ENCODE measurements at places on chromosomes 11 and 22.

DNA sequence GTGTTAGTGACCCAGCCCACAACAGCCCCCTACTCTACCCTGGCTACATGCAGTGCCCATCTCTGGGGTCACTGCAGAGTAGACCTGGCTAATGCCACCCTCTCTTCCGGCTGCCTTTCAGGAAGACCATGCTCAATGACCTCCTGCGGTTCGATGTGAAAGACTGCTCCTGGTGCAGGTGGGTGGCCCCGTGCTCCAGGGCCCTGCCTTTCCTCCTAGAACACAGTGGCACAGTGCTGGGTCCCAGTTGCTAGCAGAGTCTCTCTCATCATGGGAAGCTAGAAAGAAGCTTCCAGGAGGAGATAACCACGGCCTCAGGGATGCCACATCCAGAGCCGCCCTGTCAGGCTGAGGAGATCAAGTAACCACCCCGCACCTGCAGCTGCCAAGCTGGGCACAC, 3.6 kb downstream of the LZTR1 start:
- DNase-seq: no peak

DNA sequence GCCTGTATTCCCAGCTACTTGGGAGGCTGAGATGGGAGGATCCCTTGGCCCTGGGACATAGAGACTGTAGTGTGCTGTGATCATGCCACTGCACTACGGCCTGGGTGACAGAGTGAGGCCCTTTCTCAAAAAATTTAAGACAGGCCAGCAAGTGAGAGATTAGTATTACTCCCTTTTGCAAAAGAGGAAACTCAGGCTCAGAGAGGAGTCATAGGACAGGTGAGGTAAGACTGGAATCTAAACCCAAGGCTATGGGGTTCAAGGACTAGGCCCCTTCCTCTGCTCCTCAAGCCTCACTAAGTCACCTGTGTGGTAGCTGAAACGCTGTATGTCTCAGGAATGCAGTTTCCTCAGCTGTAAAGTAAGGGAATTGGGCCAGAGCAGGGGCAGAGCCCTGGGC, 1.6 kb upstream of the P2RY2 start:
- no peak for DNase-seq

GRCh38 chr22:35154937-35155387, 89.0 kb downstream of the ISX start:
- DNase-seq: no peak

DNA sequence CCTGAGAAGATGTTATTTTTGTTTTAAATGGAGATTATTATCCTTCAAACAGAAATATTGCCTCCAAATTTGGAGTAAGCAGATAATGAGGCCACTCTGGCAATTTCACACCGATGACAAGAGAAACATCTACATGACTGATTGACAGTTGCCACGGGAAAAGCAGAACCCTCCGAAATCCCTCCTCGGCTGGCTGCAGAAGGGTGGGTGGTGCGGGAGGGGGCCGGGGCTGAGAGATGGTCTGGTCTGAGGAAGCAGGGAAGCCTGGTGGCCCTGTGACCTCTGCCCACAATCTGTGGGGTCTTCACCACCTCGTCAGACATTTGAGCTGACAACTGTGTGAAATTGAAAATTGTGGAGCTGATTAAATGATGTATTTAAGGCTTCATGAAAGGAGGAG, 503.2 kb downstream of the MN1 start:
- DNase-seq: no peak

GRCh38 chr11:64652586-64653387, 61.8 kb downstream of the SLC22A12 start:
- peak; percentile 66 for DNase-seq

DNA sequence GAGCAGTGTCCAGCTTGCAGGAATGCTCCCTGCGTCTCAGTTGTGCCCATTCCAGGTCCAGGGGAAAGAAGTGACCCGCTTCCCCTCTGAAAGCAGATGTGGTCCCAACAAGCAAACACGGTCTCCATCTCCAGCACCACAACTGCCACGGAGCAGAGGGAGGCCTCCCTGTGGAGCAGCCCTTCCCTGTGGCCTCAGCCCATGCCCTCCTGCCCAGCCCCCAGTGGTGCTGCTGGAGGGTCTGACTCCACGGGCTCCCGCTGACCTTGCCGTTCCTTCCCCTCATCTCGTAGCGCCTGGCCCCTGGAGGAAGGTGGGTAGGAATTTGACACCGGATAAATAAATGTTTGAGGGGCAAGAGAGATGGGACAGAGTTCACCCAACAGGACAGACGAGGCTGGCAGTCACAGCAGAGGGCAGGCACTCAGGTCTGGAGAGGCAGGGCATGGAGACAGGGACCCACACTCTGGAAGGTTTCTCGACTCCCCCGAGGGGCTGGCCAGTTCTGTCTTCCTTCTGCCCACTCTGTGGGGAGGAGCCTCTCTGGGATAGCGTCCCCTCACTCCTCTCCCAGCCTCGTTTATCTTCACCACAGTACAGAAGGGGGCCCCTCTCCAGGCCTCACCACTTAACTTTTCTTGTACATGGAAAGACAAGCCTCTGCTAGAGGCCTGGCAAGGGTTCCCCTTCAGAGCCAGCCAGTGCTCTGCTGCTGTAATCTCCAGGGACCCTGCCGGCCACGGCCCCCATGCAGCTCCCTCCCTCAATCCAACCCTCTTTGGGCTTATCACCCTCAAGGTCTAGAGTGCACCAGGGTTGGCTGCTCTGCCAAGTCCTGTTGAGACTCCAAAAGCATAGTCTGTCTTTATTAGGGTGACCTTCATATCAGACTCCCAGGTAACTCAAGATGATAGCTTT, 7.5 kb upstream of the ST3GAL4 start:
- no peak for DNase-seq

DNA sequence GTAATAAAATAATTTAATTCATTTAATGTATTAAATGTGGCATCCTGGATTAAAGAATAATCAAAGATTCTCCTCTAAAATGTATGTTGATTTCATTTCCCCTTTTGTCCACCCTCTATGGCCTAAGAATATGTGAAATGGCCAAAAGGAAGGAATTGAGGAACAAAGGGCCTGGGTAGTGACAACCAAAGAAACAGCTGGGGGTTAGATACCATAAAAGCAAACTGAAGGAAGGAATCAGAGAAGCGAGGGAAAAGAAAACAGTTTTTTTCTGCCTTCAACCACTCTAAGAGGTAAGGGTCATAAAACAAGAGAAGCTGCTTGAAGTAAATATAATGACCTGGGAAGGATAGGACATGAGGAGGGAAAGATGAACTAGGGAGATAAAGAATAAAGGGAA, 139.3 kb downstream of the FAM76B start:
- no peak for DNase-seq

GRCh38 chr11:45860348-45860747, 13.1 kb downstream of the CRY2 start:
- DNase-seq: no peak

GRCh38 chr11:46452918-46453517, 61.4 kb upstream of the CHRM4 start:
- DNase-seq: no peak

DNA sequence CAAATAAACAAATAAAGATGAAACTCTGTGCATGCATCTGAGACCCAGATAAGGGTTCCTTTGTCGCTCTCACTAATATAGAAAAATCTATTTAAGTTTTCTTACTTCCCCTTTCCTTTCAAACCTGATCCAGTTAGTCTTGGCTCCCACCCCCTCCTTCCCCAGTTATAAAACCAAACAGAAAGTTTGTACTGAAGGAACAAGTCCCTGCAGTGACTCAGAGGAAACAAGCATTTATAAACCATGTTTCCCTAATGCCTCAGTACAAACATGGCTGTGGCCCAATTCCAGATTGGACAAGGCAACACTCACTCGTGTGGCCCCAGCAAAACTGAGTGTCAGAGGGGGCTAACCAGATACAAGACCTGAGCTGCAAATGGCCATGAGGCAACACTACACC, 65.5 kb upstream of the ARHGAP20 start:
- no peak for DNase-seq

DNA sequence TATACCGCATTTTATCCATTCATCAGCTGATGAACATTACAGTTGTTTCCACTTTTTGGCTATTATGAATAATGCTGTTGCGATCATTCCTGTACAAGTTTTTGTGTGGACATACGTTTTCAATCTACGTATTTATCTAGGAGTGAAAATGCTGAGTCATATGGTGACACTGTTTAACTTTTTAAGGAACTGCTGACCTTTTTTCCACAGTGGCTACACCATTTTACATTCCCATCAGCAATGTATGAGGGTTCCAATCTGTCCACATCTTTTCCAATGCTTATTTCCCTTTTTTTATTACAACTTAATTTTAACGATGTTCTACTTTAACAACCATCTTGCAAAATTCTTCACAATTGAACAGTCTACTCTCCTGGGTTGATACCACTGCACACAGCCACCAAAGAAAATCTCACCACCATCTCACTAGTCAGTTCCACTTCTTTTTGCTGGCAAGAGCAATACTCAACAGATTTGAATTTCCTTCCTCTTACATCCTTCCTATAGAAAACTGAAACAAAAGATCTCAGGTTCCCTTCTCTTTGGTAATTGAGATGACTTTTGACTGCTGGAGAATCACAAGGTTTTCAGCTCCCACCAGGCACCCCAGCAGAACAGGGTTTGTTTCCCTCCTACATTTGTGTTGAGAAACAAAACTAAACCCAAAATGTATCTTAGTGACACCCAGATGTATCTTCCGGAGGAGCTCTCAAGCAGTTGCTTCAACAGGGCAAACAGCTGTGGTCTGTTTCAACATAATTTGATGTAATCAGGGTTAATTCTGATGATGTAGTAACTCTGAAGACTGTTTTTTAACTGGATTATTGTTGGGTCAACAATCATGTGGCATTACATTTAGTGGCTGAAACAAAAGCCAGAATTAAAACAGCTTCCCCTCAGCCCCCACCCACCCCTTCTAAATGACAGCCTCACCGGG, 7.0 kb upstream of the GAB2 start:
- no peak for DNase-seq

DNA sequence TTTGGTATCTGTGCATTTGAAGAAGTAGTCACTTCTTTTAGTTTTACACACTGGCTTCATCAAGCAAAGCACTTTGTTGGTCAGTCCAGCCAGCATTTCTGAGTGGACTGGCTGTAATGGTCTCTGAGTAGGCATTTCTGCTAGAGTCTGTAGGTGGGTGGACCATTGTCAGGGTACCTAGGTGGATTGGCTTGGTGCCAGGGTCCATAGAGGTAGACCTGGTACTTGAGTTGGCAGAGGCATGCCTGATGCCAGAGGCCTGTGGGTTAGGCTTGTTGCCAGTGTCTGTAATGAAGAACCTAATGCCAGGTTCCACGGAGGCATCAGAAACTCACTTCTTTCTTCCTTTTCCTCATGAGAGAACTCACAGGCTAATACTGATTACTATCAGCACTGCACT, 157.9 kb upstream of the C11orf87 start:
- no peak for DNase-seq

- DNase-seq: no peak
These were observed 10.7 kb downstream of the KRTAP5-5 start for GRCh38 chr11:1640076-1640946.

DNA sequence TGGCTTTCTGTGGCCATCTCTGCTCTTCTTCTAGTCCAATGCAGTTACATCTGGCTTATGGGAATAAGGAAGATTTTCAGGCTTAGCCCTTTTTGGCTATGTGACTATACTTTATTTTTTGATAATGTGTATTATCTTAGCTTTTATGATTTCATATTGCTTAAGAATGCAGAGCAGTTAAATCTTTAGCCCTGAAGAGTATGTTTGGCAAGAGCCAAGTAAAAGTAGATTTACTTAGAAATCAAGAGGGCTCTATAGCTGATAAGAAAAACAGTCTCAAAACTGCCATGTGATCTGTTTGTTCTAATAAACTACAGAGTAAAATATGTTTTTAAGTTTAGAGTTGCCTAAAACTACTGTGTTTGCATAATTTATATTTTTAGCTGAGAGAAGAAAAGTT, 61.2 kb downstream of the RNF169 start:
- DNase-seq: no peak

GRCh38 chr22:49437956-49438355, 389.7 kb downstream of the BRD1 start:
- no peak for DNase-seq

- DNase-seq: no peak
These were observed 198.4 kb upstream of the NARS2 start for GRCh38 chr11:78773077-78773476.

DNA sequence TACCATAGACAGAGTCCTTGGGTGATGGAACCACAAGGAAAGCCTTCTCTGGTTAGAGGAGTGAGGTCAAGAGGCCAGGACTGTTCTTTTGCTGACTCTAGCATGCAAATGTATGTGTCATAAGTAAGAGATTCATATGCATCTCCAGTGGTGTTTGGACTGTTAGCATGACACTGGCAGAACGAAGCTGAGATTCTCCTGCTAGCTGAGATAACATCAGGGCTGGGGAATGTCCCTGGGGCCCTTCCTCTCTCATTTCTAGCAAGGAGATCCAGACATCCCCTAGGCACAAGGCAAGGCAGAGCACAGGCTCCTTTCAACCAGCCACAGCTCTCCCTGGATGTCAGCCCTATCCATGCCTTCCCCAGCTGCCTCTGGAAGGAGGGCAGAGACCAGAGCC, 711.3 kb downstream of the OPCML start:
- no peak for DNase-seq

- no peak for DNase-seq
These were observed 43.4 kb upstream of the MICAL2 start for GRCh38 chr11:12066799-12067508.

- DNase-seq: no peak
These were observed 1.7 kb downstream of the E2F8 start for GRCh38 chr11:19239039-19239438.

- no peak for DNase-seq
These were observed 629.5 kb downstream of the BRD1 start for GRCh38 chr22:49197986-49198704.

DNA sequence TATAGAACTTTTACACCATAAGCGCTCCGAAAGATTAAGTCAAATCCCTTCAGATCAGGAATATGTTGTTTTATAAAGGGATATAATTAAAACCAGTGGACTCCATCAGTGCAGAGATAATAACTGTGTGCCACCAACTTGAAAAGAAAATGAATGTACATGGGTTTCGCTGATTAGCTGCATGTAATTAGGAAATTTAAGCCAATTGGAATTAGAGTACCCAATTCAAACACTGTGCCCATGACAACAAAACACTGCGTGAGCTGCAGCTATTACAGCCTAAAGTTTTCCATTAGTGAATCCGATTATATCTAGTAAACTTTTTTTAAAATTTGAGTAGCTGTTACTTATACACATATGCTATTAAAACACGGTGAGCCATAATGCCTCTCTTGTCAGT, 392.3 kb upstream of the ARHGAP42 start:
- no peak for DNase-seq

- no peak for DNase-seq
These were observed 110.9 kb downstream of the KCNC1 start for GRCh38 chr11:17845431-17845881.

- DNase-seq: no peak
These were observed 390.6 kb downstream of the DYNC2H1 start for GRCh38 chr11:103499710-103500340.

GRCh38 chr11:15627560-15627959, 512.8 kb downstream of the INSC start:
- no peak for DNase-seq

- DNase-seq: peak; percentile 23
These were observed 29.8 kb upstream of the EED start for GRCh38 chr11:86214710-86215109.
